ENCODE measurements at places on chromosomes 7 and 10.

GRCh38 chr10:3871424-3871996, 86.5 kb upstream of the KLF6 start:
- no peak for DNase-seq

DNA sequence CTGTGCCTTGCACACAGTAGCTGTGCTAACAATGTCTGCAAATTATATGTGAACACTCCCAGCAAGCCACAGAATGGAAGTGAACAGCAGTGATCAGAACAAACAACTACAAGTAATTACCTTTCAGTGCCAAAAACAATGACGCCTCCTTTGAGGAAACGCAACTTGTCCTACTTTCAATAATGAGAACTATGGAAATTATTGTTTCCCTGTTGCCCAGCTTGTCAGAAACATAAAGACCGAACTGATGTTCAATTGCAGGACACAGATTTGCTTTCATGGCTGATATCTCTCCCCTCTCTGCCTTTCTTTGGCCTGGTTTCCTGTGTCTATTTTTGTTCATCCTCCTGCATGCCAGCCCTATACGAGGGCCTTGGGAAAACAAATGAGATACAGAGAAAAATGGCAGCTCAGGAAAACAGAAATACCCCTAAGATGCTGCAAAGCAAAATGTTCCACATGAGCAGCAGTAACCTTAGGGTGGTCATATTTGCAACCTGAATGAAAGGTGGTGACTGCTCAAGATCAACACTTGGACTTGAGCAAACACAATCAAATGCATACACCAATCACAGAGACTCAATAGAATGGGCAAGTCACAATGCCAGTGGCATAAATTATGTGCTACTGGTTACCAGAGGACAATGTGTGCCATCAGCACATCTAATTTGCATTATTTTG, 26.8 kb downstream of the COBL start:
- no peak for DNase-seq

GRCh38 chr7:139075871-139076686, 33.4 kb downstream of the ZC3HAV1 start:
- DNase-seq, result no peak

DNA sequence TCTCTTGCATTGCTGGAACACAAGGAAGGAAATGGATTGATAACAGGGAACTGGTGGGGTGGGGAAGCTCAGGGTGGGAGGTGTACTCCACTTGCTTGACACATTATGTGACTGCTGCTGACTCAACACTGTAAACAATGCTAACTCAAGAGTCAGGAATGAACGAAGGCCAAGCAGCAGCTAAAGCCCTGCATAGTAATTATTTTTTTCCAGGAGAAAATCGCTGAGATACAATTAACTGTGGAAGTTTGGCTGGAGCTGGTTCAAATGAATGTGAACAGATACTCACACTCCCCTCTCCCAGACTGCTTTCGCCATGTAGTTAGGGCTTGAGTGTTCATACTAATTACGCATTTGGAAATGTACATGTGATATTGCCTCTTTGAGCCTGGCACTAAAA, 170.9 kb upstream of the AOAH start:
- no peak for DNase-seq

GRCh38 chr7:124275411-124275810, 242.5 kb upstream of the TMEM229A start:
- no peak for DNase-seq

DNA sequence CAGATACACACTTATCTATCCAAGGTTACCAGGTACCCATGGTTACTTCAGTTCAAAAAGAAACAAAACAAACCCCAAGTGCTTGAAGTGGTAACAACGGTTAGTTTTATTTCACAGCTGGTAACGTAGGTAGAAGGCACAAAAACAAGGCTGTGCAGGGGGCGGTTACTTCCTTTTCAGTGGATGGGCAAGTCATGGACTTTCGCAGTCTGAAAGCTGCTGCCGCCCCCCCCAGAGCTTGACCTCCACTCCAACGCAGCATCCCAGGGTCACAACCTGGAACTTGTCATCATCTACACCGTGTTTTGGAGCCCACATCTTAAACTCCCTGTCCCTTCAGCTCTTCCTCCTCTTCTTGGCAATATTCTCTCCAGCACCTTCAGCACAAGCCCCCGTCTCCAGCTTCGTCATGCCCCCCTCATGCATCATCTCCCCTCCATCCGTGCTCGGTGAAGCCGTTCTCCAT, 181.2 kb upstream of the ITGB1 start:
- no peak for DNase-seq

DNA sequence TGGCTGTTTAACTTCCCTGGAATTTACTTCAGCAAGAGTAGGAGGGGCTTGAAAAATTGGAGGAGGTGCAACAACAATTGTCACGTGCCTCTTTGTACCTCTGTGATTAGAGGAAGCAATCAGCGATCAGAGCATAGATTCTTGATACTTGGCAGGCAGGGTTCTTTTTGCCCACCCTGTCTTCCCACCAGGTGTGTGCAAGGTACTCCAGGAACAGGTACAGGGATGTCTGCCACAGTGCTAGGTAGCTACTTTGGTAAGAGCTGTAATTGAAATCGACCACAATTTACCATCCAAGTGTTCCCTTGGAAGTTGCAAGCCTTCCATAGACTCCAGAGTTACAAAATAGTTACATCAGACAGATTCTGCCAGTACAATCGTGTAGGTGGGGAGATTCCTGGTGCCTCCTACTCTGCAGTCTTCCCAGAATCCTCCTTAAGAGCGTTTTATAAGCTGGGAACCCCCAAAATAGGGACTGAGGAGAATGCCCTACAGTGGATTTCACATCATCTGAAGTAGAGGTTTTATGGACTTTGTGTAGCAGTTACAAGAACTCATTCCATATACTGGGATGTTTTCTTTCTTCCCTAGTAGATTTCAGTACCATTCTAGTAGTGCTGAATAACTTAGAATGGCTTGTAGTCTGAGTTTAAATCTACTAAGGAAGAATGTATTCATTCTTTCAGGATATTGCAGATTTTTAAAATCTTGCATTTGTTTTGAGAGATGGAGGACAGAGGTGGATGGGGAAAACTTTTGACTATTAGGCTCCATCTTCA, 101.9 kb downstream of the EXOC4 start:
- no peak for DNase-seq

- no peak for DNase-seq
Observed at GRCh38 chr10:104306897-104307296, 31.4 kb downstream of the ITPRIP start.

GRCh38 chr10:27241010-27241651, 534 bp upstream of the ACBD5 start:
- peak; percentile 32 for DNase-seq

GRCh38 chr7:16839646-16840045, 34.8 kb upstream of the AGR2 start:
- no peak for DNase-seq

- no peak for DNase-seq
Observed at GRCh38 chr10:131857156-131858117, 43.4 kb upstream of the PPP2R2D start.

DNA sequence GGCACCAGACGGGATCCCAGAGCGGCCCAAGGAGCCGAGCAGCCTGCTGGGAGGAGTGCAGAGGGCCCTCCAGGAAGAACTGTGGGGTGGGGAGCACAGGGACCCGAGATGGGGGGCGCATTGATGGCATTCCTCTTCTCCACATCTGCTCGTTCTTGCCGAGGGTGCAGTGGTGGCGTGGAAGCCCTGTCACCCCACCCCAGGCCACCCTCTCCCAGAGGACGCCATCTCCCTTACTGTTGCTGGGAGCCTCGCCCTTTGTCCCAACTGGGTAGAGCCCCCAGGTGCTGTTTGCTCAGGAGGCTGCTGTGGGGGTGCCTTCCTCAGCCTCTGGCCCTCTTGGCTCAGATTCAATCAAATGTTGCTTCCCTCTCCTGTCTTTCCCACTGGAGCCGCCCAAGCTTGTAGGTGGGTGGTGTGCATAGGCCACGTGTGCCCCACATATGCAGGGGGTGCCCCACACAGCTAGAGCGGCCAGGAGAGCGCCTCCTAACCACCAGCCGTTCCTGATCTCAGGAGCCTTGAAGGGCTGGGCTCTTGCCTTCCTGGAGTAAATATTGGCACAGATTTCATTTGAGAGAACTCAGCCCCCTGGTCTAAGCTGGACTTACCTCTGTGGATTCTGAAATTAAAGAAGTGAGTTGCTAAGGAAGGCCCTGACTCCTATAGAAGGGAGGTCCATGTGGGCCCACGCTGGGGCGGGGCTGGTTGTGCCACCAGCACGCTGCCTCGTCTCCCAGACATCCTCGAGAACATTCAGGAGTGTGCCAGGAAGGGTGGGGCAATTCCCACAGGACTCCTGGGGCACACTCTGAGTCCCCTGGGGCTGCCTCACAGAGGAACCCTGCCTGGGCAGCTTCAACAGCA, 39.2 kb downstream of the ZNF467 start:
- DNase-seq, result no peak

- no peak for DNase-seq
Observed at GRCh38 chr10:102479651-102480050, 22.9 kb downstream of the ACTR1A start.

DNA sequence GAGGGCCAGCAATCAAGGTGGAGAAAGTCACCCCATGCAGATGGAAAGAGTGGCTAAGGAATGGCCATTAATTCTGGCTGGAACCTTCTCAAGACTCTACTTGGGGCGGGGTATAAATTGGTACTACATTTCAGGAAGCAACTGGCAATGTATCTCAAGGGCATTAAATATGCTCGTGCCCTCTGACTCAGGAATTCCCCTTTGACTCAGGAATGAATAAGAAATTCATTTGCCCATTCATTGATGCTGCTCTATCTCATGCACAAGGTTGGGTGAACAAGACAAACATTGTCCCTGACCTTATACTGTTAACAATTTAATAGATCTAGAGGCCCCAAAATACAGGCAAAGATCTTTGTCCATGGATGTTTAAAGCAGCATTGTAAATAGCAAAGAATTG, 188.1 kb downstream of the MYOF start:
- no peak for DNase-seq

DNA sequence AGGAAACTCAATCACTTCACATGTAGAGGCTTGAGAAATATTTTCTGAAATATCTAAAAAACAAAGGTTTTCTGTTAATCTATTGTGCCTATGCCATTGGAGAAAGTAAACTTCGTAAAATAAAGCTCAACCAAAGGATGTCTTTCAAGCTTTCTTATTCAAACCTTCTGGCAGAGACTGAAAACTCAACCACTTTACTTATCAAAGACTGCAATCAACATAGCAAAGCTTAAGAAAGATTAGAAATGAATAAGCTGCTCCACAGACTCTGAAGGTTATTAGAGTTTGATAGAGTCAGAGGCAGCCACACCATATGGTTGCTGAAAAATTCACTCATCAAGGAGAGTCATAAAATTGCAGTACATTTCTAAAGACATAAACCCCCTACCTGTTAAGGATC, 245.8 kb upstream of the MEOX2 start:
- no peak for DNase-seq

DNA sequence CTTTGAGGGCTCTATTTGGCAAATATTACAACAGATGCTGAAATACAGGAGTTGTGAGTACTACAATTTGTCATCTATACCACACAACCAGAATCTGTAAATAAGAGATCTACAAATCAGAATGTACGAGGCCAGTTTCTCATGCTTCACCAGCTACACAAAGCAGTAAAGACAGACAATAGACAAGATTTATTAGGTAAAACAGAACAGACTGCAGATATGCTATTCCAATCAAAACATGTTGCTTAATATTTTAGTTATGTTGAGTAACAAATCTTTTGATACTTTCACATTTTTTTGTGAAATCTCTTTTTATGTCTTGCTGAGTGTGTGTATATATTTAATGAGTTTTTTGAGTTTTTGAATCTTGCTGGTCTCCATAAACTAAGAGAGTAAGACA, 109.1 kb downstream of the CHCHD3 start:
- DNase-seq, result no peak

DNA sequence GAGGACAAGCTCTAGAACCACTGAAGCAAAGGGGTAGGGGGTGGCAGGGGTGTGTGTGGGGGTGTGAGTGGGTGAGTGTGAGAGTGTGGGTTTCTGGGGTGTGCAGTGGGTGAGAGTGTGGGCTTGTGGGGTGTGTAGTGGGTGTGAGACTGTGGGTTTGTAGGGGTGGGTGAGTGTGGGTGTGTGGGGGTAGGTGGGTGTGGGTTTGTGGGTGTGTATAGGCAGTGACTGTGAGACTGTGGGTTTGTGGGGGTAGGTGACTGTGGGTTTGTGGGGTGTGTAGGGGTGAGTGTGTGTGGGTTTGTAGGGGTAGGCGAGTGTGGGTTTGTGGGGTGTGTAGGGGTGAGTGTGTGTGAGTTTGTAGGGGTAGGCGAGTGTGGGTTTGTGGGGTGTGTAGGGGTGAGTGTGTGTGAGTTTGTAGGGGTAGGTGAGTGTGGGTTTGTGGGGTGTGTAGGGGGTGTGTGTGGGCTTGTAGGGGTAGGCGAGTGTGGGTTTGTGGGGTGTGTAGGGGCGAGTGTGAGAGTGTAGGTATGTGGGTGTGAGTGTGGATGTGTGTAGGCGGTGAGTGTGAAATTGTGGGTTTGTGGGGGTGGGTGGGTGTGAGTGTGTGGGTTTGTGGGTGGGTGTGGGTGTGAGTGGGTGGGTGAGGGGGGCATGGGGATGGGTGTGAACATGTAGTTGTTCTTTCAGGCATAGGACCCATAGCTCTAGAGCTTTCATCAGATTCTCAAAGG, 8.8 kb downstream of the NOS3 start:
- no peak for DNase-seq

GRCh38 chr7:102197599-102197998, 89.1 kb upstream of the SH2B2 start:
- DNase-seq, result no peak

DNA sequence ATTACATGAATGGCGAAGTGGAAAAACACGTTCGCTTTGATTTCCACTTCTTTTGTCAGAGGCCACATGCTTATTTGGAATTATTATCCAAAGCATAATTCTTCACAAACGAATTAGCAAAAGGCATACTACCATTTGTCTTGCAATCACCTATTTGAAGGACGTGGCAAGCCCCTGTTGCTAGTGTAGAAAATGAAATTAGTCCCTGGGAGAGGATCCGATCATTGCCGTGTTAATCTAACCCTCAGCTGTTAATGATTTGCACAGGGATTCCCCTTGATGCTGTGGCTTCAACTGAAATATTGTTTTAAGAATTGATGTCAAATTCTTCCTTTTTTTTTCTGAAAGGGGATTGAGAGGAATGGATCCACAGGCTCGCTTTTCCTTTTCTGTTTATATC, 4.6 kb downstream of the AGMO start:
- DNase-seq, result no peak

GRCh38 chr10:50417486-50417885, 166.2 kb upstream of the ASAH2 start:
- DNase-seq, result no peak

GRCh38 chr10:77315496-77316129, 322.0 kb downstream of the KCNMA1 start:
- DNase-seq, result no peak

- DNase-seq, result no peak
Observed at GRCh38 chr7:158479021-158479663, 108.5 kb downstream of the PTPRN2 start.

DNA sequence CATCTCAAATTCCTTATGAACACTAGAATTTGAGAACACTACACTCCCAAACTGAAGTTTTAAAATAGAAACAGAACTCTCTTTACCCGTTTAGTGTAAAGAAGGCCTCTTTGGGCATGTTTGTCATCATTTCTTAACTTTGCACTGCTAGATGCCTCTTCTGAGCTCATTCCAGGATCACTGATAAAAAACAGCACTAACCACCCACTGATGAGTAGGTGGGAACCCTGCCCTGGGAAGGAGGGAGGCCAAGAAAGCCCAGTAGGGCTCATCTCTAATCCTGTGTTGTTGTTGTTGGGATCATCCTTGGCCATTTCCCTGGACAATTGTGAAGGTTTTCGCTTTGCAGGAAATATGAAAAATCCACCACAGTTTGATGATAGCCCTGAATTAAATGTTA, 68.2 kb downstream of the CUBN start:
- no peak for DNase-seq
